Central memory CD4-positive, alpha-beta T cell (primary cell): ENCODE measurements at places on chromosomes 3 and 15.

DNA sequence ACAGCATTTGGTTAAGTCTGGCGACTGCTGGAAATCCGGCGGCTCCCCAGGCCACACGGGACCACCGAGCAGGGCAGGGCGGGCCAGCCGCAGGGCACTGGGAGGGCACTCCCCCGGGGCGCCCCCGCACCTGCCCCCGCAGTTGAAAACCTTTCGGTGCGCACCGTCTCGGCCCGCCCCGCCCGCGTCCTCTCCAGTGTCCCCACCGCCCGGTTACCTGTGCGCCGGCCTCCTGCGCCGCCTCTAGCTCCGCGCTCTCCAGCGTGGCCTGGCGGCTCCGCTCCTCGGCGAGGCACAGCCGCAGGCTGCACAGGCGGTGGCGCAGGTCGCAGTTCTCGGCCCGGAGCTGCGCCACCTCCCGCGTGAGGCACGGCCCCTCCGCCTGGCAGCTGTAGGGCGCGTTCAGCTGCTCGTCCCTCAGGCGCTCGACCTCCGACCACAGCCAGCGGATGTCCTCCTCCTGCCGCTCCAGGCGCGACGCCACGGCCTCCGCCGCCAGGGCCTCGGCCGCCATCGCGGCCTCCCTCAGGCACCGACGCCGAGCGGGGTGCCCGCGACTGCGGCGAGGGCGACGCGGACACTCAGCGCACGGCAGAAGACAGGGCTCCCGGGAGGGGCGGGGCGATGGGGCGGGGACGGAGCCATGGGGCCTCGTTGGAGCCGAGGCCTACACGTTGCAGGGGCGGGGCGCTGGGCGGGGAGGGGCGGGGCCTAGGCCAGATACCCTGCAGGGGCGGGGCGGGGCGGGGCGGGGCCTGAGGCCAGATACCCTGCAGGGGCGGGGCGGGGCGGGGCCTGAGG, at the start of gene TARS3:
Gene TARS3, minus strand, starts transcription at position 600 of the 801 bp plus-strand sequence. Its CDS starts 86 bp downstream, at position 514.
- DNase-seq = peak; percentile 87

- no peak for DNase-seq
These were observed 229.7 kb downstream of the ISL2 start for GRCh38 chr15:76566276-76566675.

DNA sequence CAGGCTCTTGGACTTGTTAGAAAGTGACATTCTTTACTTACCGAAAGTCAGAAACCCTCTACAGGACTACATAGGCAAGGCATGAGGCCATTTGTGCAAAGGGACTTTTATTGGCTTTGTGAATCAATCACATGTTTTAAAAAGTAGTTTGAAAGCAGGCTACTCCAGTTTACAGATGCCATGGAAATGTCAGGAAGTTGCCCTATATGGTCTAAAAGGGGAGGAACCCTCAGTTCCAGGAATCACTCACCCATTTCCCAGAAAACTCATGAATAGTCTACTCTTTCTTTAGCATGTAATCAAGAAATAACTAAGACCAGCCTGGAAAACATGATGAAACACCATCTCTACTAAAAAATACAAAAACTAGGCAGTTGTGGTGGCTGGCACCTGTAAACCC, 51.0 kb upstream of the MKRN3 start:
- no peak for DNase-seq

GRCh38 chr3:6504347-6504746, 356.6 kb upstream of the GRM7 start:
- no peak for DNase-seq

DNA sequence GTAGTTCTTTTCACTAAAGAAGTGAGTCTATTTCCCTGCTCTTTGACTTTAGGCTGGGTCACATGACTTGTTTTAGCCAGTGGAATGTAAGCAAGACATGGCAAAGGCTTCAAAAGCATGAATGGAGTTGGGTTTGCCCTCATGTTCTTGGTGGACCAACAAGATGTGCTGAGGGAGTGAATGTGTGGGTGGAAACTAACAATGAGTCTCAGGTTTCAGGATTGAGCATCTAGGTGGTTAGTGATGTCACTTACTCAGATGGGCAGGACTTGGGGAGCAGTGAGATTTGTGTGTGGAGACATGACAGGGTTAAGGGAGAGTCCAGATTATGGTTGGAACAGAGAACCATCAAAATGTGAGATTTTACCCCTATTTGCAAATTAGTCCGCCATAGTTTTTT, 181.4 kb upstream of the UBE2E1 start:
- no peak for DNase-seq

GRCh38 chr15:80776420-80777045, 2.6 kb upstream of the CEMIP start:
- DNase-seq = peak; percentile 35

- no peak for DNase-seq
These were observed 18.8 kb upstream of the SSUH2 start for GRCh38 chr3:8663177-8664061.

DNA sequence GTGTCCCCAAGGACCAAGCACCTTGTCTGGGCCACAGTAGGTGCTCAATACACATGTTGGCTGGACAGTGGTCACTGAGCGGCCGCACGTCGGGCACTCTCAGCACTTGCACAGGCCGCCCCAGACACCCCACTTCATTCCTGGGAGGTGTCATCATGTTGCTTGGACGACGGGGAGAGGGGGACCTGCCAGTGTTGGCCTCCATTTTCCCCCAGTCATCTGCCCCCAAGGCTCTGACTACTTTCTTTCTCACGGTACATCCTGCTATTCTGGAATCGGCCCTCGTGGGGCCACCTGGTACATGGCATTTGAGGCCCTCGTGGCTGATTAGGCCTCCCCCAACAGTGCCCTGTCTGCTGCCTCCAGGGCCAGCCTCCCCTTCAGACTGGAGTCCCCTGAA, 1.2 kb upstream of the RHO start:
- DNase-seq = no peak

DNA sequence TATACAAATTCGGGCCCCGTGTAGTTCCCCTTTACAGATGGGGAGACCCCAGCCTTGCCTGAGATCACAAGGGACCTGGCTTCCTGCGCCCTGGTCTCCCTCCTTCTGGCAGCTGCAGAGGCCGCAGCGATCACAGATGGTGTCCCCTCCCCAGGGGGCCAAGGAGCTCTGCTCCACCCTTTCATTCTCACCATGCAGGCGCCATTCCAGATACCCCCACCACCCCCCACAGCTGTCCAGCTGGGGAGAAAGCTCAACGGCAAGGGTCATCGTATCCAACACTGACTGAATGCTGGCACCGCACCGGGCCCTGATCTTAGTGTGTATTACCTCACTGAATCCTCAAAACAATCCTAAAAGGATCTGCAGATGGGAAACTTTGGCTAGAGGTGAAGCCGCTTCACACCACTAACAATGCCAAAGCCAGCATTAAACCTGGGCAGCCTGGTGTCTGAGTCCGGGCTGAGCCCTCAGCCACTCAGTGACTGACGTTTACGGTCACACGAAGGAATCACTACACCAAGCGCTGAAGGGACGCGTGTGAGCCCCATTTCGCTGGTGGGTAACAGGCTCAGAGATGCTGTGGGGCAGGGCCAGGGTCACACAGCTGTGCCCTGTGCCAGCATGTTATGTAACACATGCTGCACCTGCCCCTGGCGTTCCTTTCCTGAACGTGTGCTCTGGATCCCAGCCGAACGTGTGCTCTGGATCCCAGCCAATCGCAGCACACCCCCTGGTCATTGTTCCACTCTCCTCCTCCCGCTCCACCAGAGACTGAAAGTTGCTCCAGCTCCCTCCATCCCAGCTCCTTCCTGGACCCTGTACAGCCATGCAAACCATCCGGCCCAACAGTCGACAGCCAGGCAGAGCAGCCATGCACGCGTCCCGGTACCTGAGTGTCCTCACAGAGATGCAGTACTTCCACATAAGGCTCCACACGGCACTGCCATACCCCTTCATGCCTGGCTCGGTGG, 51.8 kb downstream of the IQSEC1 start:
- no peak for DNase-seq

DNA sequence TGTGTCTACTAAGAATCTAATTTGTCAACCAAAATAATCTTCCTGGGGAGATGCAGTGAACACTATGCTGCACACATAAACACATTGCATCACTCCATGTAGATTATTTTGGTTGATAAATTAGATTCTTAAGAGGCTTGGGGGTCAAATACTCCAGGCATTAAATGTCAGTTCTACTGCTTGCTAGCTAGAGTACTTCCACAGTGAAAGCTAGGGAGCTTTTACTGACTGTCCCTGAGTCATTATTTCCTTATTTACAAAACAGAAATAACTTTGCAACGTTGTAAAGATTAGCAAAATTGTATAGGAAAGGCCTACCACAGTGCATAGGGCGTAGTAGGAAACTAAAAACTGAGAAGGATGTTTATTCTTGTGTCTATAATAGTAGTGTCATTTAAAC, 12.9 kb upstream of the TMC3 start:
- DNase-seq = no peak

DNA sequence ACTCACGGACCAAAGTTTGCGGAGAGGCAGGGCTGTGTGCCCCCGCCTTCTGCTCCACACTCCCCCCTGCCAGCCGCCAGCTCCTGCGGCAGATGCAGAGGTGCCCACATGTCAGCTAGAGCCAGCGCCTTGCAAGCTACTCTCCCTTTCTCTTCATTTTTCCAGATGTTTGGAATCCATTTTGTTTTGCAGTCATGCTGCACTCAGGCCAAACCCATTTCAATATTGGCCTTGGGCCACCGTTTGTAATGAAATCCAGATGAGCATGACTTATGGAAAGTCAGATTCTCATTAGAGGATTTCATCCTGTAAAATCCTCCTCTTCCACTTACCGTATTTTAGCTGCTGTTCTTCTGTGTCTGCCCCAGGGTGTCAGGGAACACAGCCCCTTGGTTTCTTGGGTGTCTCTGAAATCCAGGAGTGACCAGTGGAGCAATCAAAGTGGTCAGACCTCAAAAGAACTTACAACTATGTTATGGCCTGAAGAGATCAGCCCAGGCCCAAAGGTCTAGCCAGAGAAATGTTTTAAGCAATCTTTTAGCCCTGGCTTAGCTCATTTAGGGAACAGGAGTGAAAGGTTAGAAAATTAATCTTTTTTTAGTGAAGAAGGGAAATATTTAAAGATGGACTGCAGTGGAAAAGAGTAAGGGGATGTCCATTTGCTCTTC, 65.8 kb downstream of the AAGAB start:
- DNase-seq = no peak

- no peak for DNase-seq
These were observed 551.1 kb downstream of the NAALADL2 start for GRCh38 chr3:175410251-175410650.

DNA sequence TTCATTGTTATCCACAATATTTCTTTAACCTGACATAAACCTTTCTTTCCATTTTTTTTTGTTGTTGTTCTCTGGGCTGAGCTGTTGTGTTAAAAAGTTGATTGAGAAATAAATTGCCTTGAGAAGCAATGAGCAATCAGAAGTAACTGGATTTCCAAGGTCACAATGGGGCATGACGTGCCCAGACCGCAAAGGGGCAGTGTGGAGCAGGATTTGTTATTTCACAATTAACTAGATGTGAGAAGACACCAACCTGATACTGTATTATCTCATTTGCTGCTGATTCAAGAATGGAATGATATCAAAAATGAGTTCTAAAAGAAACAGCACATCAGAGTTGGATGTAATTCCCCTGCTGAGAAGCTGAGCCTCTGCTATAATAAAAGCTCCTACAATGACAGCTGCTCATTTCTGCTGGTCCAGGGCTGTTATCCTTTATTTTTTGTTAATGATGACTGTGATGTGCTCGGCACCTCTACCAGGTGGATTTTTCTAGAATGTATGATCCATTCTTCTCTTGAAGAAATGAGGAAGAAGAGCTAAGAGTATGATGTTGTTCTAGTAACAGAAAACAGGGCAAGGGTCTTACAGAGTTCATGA, 28.1 kb downstream of the CPNE4 start:
- no peak for DNase-seq

- DNase-seq = no peak
These were observed 88.7 kb upstream of the EPHB3 start for GRCh38 chr3:184472723-184473428.

- DNase-seq = no peak
These were observed 41.9 kb downstream of the TMEM266 start for GRCh38 chr15:76101655-76102054.

DNA sequence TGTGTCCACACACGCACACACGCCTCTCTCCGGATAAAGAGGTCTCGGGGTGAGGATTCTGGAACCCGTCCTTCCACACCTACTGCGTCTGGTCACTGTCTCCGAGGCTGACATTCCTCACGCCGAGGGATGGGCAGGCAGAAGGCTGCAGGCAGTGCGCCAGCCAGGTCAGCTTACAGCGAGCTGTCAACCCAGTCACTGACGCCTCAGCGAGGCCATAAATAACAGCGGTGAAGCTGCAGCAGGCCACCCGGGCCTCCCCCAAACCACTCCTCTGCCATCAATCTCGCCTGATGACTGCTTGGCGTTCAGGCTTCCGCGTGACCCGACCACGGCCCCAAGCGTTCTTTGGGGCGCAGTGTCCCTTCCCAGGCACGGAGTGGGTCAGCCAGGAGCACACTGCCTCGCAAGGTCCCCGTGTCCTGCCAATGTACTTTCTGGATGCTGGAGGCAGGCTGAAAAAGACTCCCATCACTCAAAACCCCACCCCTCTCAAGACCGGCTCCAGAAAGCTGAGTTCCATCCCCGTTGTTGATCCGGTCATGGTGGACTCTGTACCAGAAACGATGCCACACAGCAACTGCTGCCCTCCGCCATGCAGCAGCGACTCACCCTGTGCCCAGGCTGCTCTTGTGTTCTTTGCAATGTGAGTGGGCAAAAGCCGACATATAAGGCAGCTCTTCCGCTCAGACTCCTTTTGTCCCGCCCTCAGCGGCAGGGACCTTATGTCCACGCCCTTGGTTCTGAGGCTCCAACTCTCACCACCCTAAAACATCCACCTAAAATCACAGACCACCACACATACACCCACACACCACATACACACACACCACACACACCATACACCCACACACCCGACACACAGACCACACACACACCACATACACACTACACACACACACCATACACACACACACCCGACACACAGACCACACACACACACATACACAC, 27.1 kb downstream of the CPN2 start:
- DNase-seq = peak; percentile 26

DNA sequence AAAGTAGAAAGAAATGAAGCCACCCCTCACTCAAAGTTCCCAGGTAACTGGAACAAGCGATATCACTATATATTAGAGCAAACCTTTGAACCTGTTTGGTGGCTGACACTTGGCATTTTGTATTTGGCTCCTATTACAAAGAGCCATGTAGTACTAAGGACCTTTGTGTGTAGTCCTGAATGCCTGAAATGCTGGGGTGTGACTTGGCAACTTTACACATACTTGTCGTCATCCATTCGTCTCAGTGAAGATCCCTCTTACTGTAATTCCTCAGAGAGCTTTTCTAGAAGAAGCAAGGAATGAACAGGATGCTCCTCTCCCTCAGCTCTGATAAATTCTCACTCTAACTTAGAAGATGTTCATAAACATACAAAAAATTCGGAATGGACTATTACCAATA, 216.1 kb upstream of the CDIN1 start:
- no peak for DNase-seq
